ENCODE measurements at places on chromosomes 1 and 21. TPM values are rescaled to one million over a fixed set of nuclear protein-coding genes. Genes with fewer than 3 reads are reported as not detected.

- DNase-seq, result no peak
Measured at GRCh38 chr1:153550827-153551500, 1.9 kb upstream of the S100A3 start.

Gene PTGER3
- 0.49 TPM for total RNA-seq

- no peak for DNase-seq
Measured at GRCh38 chr1:32644426-32644825, 5.9 kb downstream of the ZBTB8OS start.

Gene VSIG8
- total RNA-seq, result not detected

DNA sequence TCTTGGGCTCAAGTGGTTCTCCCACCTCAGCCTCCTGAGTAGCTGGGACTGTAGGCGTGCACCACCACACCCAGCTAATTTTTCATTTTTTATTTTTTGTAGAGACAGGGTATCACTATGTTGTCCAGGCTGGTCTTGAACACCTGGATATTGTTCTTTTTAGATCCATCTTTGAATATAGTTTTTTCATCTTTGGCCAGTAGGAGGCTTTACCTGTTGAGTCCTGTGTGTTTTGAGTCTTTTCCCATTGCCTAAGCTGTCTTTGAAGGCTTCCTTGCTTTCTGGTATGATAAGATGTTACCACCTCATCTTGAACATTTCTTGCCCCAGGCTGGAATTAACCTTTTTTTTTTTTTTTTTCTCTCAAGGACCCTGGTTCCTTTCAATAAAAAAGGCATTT lies 387.8 kb upstream of the RUNX1 start:
- no peak for DNase-seq

DNA sequence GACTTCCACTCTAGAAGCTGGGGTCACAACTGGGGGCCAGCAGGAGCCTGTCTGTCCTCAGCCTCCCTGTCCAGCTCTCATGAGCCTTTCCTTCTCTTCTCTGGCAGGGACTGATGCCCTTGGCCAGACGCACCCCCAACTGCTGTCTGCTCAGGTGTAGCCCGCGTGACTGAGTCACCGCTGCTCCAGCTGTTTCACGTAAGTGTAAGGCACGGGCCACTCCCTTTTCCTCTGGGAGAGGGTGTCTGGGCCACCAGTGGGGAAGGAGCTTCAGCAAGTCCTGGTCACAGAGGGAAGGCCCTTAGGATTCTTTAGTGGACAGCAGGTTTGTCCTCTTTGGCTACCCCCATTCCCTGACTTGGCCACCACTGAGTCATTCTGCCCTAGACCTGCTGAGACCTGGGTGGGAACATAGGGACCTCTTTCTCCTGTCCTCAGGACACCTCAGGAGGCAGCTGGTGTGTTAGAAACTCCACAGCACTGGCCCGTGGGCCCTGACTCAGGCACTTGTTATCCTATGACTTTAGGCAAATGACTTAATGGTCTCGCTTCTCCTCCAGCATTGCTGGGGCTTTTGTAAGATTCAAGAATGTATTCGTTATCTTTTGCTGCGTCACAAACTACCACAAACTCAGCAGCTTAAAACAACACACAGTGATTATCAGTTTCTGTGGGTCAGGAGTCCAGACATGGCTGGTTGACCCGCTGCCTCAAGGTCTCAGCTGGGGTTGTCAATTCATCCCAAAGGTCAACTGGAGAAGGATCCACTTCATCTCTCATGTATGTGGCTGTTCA lies 64.8 kb downstream of the FAM163A start:
- DNase-seq, result no peak

DNA sequence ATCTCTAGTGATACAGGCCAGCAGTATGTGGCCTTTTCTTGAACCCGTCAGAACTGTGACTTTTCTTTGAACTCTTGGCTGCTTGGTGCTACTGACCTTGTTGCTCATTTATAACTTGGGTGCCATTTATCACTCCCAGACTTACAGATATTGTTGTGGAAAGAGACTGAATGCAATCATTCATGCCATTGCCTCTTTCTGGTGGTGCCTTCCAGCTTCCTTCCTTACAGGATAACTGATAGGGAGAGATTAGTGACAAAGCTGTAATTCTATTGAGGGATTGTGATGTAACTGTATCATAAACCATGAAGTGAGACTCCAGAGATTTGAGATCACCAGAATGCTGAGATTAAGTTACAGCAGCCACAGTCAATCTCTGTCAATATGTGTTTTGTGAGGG lies 256.5 kb downstream of the USP25 start:
- no peak for DNase-seq

Gene NR1I3
- not detected for total RNA-seq

GRCh38 chr1:56957931-56958330 lies 7.9 kb downstream of the C8B start:
- no peak for DNase-seq

- no peak for DNase-seq
Measured at GRCh38 chr1:15171271-15171908, 17.8 kb downstream of the TMEM51 start.

Gene MMEL1
- total RNA-seq, result 7.8 TPM

DNA sequence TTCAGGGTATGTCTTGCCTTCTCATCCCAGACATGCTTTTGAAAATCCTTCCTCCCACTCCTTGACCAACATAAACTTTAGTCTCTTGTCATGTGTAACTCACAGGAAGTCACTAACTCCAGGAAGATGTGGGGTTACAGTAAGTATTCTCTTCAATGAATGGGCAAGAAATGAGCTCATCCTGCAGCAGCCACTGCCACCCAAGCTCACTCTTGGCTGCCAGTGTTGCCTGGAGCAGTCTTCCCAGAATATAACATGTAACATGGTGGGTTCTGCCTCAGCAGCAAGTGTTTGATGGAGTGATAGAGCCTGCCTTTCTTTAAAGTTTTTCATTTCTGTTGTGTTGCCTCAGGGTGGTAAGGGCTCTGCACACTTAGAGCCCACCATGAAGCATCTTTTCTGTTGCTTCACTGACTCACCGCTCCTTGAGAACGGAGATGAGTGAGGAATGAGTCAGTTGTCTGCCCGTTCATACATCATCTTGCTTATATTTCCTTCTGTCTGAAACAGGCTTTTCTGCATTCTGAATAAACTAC lies 187.0 kb downstream of the TPR start:
- no peak for DNase-seq

Gene PCBP3
- 2.5 TPM for total RNA-seq

GRCh38 chr1:158998781-158999161 lies 10.9 kb upstream of the IFI16 start:
- peak; percentile 45 for DNase-seq

GRCh38 chr1:184329245-184329953 lies 57.4 kb upstream of the C1orf21 start:
- DNase-seq, result peak; percentile 33

DNA sequence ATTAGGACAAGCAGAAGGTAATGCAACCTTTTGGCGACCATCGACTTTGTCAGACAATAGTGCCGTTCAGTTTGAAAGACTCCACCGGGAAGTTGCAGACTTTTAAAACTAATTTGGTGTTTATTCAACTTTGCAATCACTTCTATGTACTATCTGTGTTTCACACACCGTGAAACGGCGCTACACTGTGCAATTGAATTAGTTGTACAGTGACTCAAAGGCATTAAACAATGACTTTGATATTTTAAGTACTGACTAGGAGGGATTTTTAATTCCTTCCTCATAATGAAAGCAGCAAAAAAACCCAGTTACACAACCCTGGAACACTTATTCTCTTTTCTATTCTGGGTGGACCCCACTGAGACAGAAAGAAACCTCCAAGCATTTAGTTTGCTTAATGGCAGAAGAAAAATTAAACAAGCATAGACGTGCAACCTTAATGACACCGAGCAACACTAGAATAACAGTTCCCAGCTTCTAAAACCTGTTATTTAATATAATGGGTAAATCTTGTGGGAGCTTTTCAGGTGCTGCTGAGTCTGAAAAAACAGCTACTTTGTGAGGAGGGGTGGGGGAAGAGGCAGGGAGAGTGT lies 176.8 kb downstream of the LMO4 start:
- DNase-seq, result no peak

Gene EXO1
- total RNA-seq, result 4.7 TPM

GRCh38 chr1:59967780-59968179 lies 41.2 kb upstream of the CYP2J2 start:
- no peak for DNase-seq

DNA sequence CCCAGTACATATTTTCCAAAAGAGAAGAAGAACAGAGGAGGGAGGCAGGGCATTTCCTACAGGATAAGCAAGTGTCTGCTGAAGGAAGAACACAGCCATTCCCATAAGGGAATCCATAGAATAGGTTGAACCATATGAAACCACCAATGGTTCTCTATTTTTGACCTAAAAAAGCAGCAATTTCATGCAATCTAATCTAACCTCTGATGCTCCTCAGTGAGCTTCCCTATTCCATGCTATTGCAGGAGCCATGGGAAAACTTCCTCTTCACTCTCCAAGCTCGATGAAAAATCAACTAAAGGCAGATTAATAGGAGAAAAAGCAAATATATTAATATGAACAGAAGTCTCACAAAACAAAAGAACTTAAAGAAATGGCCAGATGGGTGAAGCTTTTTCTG lies 50.5 kb downstream of the SIPA1L2 start:
- DNase-seq, result no peak
